Tongue (tissue), 3 donors: ENCODE measurements at places on chromosomes 4 and X. TPM values are rescaled to one million over a fixed set of nuclear protein-coding genes. Genes with fewer than 3 reads are reported as not detected.

STOX2 gene
- 37.6 TPM for total RNA-seq

VSIG4 gene
- total RNA-seq = 6.4 TPM

IL3RA gene
- total RNA-seq = 10.7 TPM

CENPE gene
- total RNA-seq = 8.5 TPM

GPR119 gene
- total RNA-seq = not detected

SMIM10L2A gene
- 1.4 TPM for total RNA-seq
